Epithelial cell of esophagus (primary cell): ENCODE measurements at places on chromosomes 7 and 10.

GRCh38 chr7:155069992-155070751 is at the start of gene HTR5A:
Gene HTR5A (plus strand): TSS chr7:155070324. CDS start chr7:155070900, 576 bp downstream.
- DNase-seq: peak; percentile 87

DNA sequence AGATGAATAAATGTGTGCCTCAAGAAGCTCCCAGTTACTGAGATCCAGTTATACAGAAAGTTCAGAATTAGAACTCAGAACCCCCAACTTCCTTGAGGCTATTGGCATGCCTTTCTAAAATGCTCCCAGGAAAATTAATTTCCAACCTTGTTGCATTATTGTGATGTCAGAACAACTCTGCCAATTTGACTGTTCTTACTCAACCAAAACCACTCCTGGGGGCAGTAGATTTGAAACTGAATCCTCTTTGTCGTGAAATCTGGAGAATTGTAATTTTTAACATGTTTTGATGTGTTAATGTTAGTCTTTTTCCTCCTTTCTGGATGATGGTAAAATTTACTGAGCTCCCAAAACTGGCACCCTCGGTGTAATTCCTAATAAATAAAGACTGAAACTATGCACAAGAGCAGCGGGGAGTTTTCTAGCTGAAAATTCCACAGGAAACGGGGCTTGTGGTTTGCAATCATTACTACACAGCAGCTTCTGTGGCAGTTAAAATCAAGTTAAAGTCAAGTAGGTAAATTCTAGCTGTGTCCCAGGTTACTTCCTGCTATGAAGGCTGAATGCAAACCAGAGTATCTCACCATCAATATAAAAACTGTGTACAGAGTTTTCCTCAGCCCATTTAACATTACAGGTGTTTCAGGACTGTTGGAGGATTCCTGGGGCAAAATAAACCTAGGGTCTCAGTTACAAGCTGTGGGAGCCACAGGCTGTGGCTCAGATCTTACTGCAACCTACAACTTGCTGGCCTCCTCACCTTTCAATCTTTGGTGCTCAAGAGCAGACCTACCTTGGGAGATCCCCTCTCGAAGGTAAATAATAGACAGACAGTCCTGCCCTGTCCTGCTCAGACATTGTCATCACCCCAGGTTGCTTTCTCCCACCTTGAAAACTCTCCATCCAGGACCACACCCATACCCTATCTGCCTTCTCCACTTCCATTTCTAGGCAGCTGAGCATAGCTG is 156.3 kb upstream of the KMT2E start:
- no peak for DNase-seq

- no peak for DNase-seq
These were observed 240.4 kb downstream of the ABCA13 start for GRCh38 chr7:48411619-48412018.

DNA sequence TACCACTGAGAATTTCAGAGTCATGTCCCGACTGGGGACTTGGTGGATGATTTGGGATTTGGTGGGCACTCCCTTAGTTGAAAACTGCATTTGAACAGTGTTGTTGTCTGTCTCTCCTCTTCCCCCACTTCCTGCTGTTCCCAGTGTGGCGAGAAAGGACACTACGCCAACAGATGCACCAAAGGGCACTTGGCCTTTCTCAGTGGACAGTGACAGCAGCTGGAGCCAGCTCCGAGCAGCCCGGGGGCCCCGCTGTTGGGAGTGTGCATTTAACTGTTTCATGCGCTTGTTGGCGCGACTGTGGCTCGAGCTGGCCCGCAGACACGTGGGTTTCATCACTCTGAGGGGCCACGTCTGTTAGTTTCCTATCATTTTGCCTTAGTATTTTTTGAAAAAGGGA is 9.7 kb downstream of the ATP5MF start:
- DNase-seq: no peak

GRCh38 chr10:7686351-7687171 is 16.6 kb upstream of the ITIH2 start:
- no peak for DNase-seq

- peak; percentile 92 for DNase-seq
These were observed 30.0 kb downstream of the LAMB1 start for GRCh38 chr7:107972941-107973376.

- DNase-seq: no peak
These were observed 56.6 kb downstream of the AHR start for GRCh38 chr7:17355050-17355449.

GRCh38 chr7:150824379-150825177 is 24.0 kb downstream of the TMEM176A start:
- no peak for DNase-seq

DNA sequence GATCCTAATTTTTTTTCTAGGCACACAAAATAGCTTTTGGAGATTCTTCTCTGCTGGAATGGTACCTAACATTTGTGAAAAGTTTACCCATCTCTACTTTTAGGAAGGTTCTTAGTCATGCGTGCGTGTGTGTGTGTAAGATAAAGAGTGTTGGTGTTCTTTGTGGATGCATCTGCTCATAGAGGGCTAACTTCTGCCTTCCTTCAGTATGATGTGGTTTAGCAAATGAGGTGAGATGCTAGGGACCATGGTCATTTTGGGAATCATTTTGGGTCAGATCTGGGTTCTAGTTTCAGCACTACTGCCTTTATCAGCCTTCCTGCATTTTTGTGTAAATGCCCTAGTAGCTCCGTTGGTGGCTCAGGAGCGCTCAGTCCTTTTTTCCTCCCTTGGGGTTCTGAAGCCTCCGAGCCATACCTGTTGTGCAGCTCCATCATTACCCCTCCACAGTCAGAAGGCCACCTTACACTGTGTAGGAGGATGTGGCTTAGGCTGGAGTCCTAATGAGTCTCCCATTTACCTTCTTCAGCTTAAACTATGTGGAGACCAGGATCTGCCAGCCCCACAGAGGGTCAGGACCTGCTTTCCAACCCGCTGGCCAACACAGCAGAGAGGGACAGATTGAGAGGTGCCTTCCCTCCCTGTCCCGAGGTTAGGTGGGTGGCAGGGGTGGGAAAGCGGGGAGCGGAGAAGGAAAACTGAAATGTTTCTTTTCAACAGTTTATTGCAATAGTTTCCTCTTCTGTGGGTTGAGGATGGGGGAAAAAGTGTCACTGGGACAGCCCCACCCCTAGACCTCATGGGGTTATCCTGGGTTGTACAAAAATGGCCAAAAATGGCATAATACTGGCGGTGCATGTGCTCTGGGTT is 31.2 kb downstream of the TSPAN14 start:
- no peak for DNase-seq

DNA sequence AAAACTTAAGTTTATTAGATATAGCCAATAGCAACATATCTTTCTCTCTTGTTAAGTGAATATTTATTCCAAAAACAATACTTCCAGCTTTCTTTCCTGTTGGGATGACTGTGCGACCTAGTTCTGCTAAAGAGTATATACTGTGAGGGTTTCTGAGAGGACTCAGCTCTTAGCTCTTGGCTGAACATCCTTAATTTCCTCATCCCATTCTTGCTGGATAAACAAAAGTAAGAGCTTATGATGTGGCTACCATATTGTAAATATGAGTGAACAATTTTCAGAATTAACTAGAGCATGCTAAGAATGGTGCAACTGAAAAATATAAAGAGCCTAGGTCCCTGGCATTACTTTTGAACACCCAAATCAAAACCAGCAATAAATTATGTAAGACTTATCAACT is 279.5 kb upstream of the GNAI1 start:
- no peak for DNase-seq

GRCh38 chr7:107890493-107890961 is 456 bp upstream of the DLD start:
- DNase-seq: peak; percentile 8
